Non-pigmented ciliary epithelial cell (primary cell): ENCODE measurements at places on chromosomes 1 and 21.

DNA sequence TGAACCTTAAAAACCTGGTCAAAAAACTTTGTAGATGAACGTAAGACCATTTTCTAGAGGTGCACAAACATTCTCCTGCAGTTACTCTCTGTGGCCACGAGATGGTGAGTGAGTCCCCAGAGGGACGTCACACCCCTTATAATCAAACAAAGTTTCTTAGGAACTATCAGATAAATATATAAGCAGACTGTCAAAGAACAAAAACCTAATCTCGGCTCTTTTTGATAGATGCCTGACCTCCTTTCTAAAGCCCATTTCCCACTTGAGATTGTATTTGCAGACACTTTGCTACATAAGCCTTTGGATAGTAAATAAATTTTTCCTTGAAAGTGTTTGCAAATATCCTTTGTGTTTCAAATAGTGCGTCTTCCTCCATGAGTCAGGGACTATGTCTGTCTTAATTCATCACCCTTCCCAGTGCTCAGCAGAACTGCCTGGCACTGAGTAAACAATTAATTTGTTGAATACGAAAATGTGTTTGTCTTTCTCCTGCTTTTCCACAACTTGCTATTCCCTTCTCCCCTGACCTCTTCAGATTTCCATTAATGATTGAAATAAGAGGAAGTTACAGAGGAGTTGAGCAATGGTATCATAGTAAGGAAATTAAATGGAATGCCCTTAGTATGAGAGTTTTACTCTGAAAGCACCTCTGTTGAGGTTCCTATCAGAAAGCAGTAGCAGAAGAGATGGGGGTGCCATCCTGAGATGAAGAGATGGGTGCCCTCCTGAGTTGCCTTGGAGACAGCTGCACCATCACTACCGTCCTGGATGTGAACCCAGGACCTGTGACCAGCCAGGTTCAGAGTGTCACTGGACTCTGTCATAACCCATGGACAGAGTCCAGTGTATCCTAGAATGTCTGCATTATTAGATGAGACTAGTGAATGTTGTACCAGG is 57.8 kb upstream of the RAVER2 start:
- no peak for DNase-seq

GRCh38 chr1:151832318-151832980 is 847 bp upstream of the RORC start:
- no peak for DNase-seq

DNA sequence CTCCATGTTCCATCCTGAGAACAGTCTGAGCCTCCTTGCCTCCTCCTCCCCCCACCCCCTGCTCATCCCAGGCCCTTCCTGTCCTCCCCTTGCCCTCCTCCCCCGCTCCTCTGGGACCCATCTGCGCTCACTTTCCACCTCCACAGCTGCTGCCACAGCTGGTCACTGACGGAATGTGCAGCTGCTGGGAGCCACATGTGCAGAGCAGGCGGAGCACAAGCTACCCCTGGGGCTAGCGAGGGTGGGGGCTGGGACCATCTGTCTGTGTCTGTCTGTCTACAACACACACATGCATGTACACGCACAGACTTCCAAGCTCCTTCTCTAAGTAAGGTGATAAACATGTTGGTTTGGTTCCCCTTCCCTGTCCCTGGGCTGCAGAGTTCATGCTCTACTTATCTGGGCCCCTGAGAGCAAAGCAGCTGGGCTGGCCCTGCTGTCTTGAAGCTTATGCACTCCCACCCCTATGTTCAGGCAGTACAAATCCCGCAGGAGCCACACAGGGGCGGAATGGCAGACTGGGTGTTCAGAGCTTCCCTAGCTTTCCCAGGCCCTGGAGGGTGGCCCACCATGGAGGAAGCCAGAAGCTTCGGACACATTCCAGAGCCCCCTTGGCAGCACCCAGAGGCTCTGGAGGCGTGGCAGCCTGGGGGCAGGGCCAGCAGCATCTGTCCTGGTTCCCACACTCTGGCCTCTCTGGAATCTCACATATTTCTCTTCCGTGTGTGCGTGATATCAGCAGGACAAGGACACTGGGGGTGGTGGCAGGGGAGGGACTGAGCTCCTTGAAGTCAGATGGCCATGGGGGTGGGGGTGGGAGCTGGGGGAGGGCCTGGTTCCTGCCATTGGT is 7.0 kb upstream of the HEYL start:
- no peak for DNase-seq

GRCh38 chr1:45573231-45573804 is 10.5 kb upstream of the NASP start:
- no peak for DNase-seq

GRCh38 chr1:155938220-155938627 is 3.2 kb upstream of the RXFP4 start:
- no peak for DNase-seq

GRCh38 chr1:47507881-47508701 is 70.2 kb downstream of the FOXD2 start:
- no peak for DNase-seq

GRCh38 chr1:221468546-221468945 is 273.3 kb downstream of the DUSP10 start:
- DNase-seq = no peak

GRCh38 chr1:224433701-224434672 is 610 bp downstream of the WDR26 start:
- DNase-seq = no peak

DNA sequence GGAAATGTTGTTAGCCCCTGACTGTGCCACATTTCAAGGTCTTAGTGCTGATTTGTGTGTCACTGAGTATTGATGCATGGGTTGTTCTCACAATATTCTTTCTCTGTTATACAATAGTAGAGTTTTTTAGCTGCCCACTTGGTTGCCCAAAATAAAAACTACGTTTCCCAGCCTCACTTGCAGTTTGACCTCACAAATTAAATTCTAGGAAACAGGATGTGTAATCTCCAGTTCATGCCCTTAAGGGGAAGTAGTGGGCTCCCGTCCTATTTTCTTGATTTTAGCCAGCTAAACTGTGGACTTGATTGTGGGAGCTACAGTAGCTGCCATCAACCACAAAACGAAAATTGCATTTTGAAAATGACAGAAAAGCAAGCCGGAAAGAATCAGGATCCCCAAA is 27.3 kb upstream of the LAMC1 start:
- DNase-seq = no peak

DNA sequence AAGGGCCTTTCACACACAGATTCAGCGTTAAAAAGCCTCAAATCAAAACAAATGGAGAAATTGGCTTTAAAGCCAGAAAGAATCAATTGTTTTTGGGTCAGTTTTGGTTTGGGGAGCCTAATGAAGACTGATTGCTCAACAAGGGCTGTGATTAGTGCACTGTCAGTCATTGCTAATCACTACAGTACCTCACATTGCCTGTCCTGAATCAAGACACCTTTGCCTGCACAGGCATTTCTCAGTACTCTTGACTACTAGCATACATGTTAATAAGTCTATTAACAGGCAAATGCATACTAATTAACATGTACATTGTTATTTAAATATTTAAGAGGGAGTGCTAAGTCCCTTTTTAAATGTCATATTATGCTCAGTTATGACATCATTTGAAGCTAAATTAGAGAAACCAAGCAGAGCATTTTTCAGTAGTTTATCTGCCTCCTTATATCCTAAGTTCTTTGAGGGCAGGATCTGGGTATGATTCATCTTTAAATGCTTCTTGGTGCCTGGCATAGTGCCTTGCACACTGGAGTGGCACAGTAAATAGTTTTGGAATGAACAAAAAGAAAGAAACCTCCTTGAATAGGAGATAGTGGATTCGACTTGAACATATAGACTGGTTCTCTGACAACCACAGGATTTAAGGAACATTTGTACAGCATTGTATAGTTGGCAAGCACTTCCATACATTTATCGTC is 25.8 kb upstream of the CCN1 start:
- DNase-seq = no peak

GRCh38 chr21:45550522-45551210 is 8.4 kb upstream of the SLC19A1 start:
- no peak for DNase-seq

- no peak for DNase-seq
These were observed 88.6 kb downstream of the RIPK4 start for GRCh38 chr21:41678016-41678923.

DNA sequence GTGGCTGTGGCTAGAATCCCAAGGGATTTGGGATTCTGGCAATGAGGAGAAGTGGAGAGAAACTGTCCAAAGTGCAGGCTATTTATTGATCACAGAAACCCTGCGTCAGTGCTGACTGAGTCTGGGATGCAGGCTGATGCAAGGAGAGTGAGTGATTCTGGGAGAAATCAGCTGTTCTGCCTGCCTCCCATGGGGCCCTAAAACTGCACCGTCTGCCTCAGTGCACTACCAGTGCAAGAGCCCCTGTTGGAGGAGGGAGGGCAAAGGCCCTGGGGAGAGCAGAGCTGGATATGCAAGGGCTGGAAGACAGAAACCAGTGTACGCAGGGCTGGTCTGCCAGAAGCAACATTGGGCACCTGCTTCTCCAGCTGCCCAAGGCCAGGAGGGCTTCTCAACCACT is 42.6 kb downstream of the C1orf198 start:
- no peak for DNase-seq

DNA sequence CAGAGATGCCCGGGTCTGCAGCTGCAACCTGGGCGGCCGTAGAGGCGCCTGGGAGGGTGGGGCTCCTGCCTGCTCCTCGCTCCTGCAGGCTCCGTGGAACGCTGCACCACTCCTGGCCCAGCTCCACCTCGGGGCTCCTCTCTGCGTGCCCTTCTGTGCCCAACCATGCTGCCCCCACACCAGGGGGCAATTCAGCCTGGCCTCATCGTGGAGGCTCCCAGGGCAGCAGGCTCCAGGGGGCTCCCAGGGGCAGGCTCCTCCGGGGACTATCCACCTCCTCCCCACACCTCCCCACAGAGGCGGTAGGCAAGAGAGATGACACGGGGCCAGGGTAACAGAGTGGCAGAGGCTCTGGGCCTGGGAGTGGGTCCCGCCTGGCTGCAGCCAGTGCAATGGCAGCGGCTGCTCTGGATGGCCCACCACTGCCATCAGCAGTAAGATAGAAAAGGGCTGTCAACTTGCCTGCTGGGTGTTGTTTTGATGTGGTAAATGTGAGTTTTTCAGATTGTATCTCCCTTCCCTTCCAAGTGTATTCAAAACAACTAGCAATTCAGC is 22.4 kb upstream of the LRRC8C start:
- DNase-seq = no peak

GRCh38 chr1:25586181-25586588 is 30.4 kb upstream of the MAN1C1 start:
- DNase-seq = no peak

GRCh38 chr1:235659186-235659771 is 9.7 kb upstream of the GNG4 start:
- no peak for DNase-seq

DNA sequence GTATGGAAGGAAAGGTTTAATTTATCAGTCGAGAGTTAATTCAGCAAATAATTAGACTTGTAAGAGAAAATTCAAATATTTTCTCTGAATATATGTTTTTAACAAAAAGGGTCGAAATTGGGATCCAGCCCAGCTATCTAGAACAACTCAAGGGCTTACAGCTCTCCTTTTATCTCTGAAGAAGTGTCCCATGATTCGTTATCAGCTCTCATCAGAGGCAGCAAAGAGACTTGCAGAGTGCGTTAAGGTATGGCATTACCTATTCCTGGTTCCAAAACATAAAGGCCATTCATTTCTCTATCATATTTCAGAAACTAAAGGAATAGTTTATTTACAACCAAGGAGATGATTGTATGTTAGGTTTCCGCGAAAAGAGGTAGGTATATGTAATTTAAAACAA is 9.4 kb downstream of the VPS45 start:
- DNase-seq = no peak

DNA sequence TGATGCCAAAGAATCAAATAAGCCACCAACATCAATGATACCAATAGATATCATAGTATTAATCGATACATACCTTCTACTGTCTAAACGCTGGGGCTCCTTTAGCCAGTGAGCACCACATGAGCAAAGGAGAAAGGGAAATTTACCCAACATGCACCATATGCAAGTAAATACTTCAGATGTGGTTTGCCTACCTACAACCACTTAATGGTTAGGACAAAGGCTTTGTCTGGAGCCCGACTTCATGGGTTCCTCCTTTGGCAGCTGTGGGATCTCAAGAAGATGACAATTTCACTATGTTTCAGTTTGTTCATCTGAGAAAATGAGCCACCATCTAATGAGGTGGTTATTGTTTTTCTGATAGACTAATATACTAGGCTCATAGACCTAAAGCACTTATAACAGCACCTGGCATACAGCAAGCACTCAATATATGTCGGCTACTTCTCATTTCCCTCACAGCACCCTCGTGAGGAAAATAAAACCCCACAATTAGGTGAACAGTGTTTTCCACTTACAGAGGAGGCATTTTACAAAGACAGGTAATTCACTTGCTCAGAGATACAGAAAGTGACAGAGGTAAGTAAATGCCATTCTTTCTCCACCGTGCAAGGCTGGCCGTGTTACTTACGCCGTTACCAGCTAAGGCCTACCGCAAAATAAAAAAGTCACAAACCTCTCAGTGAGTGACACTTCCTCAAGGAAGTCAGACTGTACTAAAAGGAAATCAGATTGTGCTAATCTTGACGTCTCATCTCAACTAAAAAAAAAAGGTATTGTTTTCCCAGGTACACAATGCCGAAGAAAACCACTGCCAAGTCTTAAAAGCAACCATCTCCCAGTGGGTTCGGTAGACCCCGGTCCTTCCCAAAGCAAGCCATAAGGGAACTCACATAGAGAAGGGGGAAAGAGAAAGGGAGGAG is 1.6 kb downstream of the TTC13 start:
- DNase-seq = no peak

GRCh38 chr1:109849655-109850054 is 61.0 kb upstream of the CSF1 start:
- no peak for DNase-seq
